ENCODE measurements at places on chromosomes 3 and 15.

DNA sequence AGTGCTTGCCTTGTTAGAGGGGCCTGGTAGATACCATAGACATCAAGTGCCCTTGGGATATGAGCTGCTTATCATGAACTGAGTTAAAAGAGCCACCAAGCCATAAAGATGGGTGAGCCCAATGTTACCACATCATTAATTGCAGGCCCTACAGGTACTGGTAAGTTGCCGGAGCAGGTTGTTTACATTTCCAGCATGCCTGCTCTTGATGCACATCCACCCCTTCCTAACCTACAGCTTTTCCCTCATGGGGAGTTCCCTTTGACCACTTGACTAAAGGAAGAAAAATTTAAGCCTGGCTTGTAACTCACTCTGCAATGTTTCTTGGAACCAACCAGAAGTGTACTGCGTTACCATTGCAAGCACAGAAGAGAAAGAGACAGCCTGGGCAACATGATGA lies 24.7 kb upstream of the ULK4 start:
- DNase-seq, result no peak

DNA sequence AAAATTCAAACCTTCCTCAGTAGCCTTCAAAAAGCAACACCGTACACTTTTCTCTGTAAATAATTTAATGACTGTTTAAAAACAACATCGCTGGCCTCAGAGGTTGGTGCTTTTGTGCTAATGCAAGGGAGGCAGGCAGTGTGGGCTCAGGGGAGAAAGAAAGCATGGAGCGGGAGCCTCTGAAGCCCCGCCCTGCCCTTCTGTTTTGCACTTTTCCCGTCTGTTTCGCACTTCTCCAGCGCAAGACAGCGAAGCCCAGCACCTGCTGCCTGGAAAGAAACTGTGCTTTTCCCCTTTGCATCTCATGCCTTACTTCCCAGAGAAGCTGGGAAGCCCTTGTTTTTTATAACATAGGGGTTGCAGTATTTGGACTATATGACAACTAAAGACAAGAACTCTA lies 23.1 kb downstream of the TRPM1 start:
- no peak for DNase-seq

DNA sequence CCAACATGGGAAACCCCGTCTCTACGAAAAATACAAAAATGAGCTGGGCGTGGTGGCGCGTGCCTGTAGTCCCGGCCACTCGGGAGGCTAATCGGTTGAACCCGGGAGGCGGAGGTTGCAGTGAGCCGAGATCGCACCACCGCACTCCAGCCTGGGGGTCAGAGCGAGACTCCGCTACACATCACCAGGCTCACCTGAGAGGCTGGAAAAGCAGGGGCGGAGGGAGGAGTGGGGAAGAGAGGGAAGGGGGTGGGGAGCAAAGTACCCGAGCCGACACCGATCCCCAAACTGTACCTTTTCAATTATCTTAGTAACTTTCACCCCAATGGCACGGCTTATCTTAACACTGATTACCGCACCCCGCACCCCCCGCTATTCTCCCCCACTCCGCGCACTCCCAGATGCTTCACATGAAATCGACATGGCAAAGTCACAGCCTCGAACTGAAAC lies 46.4 kb upstream of the SYNM start:
- DNase-seq, result no peak

DNA sequence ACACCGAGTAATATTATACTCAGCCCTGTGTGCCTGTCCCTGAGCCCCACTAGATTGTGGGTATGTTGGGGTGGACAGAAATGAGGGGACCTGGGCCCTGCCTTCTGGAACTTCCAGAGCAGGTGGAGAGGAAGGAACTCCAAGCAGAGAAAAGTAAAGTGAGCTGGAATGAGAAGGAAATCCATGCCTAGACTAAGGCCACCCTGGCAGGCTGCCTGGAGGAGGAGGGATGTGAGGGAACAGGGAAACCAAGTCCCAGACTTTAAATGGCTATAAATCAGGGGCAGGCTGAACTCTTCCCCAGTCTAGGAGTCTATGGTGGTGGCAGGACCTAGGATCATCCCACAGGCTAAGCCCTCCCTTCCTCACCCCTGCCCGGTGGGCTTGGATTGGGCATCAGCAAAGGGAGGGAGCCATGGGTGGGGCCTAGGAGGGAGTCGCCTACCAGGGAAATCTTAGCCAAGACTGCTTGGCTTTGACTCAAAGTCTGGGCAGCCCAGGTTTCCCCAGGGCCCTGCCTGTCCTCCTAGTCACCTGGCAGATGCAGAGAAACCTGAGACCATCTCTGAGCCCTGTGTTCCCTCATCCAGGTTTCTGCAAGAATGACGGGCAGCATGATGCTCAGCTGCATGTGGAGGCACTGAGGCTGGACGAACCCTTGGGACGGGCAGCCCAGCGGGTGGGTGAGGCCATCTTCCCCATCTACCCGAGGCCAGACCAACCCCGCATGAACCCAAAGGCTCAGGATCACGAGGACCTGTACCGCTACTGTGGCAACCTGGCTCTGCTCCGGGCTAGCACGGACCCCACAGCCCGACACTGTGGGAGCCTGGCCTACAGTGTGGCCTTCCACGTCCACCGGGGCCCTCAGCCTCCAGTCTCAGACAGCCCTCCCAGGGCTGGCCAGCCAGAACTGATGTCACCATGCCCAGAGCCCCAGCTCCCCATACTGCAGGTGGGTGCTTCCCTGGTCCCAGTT lies 15.6 kb upstream of the STRA6 start:
- no peak for DNase-seq

- peak; percentile 24 for DNase-seq
These were observed 102.5 kb downstream of the MYH15 start for GRCh38 chr3:108407886-108408285.

GRCh38 chr15:45612790-45613415 lies 21.9 kb upstream of the SQOR start:
- DNase-seq, result no peak

GRCh38 chr3:194474675-194475074 lies 12.1 kb downstream of the ATP13A3 start:
- DNase-seq, result no peak

All from suppressor macrophage treated with lipopolysaccharide for 1 hour (primary cell).